Hematopoietic multipotent progenitor cell treated with erythropoietin and hydrocortisone succinate and interleukin-3 and kit ligand, for 6 days (in vitro differentiated cells): ENCODE measurements at places on chromosomes 13 and 19.

DNA sequence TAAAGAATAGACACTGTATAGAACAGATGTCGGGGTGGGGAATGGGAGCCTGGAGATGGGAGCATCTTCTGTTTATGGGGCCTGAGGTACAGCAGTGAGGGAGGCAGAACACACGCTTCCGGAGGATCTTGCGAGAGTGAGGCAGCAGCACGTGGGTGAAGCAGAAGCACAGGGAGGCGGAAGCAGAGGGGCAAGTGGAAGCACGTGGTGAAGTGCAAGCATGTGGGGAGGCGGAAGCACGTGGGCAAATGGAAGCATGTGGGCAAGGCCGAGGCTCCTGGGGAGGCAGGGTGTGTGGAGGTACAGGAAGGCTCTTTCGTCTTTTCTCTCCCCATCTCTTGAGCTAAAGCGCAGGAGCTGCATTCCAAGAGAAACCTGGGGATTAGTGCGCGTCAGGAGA lies 198.4 kb downstream of the ATP8A2 start:
- no peak for DNase-seq

DNA sequence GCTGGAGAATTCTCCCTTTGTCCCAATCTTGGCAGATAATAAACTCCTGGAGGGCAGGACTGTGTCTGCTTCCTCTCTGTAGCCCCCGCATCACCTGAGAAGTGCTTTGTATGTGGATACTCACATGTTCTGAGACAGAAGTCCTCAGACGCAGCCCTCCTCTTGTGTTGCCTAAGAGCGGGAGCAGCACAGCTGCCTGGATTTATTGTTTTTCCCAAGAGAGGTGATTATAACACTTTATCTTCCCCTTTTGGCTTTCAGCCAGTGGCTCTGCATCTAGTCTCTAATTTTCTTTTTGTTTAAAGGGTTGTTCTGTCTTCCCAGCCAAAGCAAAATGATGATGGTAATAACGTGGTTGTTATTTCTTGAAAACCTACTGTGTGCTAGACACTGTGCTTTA lies 36.1 kb downstream of the OLFM4 start:
- no peak for DNase-seq

- no peak for DNase-seq
These were observed 15.3 kb downstream of the NACC1 start for GRCh38 chr19:13133241-13133870.

- DNase-seq: no peak
These were observed 52.8 kb downstream of the GATAD2A start for GRCh38 chr19:19458110-19458816.

- DNase-seq: no peak
These were observed 62.3 kb downstream of the CEBPG start for GRCh38 chr19:33435706-33436359.

DNA sequence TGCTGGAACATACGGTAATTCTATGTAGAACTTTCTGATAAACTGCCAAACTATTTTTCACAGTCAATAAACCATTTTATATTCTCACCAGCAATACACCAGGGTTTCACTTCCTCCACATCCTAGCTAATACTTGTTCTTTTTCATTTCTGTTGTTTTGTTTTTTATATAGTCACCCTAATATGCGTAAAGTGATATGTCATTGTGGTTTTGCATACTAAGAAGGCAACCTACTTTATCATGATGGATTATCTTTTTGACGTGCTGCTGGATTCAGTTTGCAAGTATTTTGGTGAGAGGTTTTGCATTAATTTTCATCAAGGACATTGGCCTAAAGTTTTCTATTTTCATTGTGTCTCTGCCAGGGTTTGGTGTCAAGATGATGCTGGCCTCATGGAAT lies 1384.1 kb downstream of the UQCRFS1 start:
- peak; percentile 13 for DNase-seq

DNA sequence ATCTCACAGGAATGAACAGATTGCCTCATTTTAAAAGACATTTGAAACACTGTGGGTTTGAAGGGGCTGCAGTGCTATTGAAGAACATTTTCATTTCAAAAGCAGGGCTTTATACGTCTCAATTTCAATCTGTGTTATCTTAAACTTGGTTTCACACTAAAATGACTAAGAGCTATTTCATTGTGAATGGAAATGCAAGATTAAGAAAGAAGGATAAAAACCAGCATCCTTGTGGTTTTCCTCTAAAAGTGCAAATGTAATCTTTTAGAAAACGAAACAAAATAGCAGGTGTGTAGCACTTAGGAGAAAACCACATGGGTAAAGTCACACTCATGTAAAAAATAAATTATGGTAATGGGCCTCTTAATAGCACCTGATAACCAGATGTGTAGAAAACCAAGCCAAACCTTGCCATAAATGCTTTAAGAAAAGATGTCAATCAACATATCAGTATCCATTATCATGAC lies 397.7 kb downstream of the GPC6 start:
- no peak for DNase-seq

DNA sequence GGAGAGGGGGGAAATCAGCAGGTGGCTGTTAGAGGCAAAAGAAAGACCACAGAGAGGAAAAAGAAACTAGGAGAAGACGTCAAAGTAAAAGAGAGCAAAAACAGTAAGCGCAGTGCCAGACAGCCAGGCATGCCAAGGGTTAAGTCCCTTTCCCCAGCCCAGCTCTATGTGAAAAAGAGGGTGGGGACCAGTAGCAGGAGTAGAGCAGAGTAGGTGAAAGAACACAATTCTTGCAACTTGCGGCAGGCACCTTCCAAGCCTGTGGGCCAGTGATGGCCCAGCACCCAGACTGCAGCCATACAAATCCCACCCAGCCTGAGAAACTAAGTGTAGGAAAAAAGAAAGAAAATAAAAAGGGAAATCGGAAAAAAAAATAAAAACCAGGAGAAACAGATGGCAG lies 64.2 kb upstream of the ZNF85 start:
- DNase-seq: no peak

GRCh38 chr19:7681340-7682174 lies 924 bp downstream of the TRAPPC5 start:
- DNase-seq: peak; percentile 98

- no peak for DNase-seq
These were observed 15.2 kb downstream of the POLD1 start for GRCh38 chr19:50399368-50399745.

- DNase-seq: no peak
These were observed 87.6 kb downstream of the MYCBP2 start for GRCh38 chr13:77239312-77239711.

DNA sequence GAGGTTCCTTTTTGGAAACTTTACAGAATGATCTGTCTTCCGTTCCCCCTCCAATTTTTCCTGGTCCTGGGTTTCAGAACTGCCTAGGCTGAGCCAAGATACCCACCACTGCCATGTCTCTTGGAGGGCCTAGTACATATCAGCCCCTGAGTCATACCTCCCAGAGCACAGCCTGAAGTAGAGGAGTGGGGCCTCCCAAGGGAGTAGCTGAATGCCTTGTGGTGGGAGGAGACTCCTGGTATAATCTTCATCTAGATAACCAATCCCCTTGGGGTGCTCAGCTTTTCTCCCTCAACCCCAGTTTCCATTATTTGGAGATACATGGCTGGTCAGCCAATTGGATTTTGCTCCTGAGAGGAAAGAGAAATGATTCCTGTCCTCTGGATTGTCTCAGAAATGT lies 30.3 kb downstream of the ZNF763 start:
- no peak for DNase-seq

DNA sequence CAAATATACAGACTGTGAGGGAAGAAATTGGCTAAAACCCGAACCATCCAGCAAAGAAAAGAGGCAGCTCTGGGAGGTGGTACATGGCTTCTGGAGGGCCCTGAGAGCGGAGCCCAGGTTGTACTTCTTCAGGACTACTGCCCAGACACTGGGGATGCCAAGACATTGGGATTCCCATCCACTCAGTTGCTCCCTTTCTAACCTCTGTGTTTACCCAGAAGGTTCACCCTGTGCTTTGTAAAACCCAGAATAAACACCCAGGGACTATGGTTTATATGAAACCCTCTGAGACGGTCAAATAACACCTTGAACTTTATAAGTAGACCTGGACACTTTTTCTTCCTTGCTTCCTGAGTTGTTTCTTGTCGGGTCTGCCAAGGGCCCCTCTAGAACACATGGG lies 9.7 kb downstream of the MEIOSIN start:
- no peak for DNase-seq

- peak; percentile 67 for DNase-seq
These were observed 193.6 kb downstream of the KCNRG start for GRCh38 chr13:50208826-50209335.

GRCh38 chr19:4094761-4095487 lies 28.2 kb upstream of the ZBTB7A start:
- no peak for DNase-seq

GRCh38 chr13:109336730-109337129 lies 449.7 kb downstream of the IRS2 start:
- no peak for DNase-seq

GRCh38 chr19:38145623-38146022 lies 78.4 kb downstream of the DPF1 start:
- DNase-seq: peak; percentile 41

DNA sequence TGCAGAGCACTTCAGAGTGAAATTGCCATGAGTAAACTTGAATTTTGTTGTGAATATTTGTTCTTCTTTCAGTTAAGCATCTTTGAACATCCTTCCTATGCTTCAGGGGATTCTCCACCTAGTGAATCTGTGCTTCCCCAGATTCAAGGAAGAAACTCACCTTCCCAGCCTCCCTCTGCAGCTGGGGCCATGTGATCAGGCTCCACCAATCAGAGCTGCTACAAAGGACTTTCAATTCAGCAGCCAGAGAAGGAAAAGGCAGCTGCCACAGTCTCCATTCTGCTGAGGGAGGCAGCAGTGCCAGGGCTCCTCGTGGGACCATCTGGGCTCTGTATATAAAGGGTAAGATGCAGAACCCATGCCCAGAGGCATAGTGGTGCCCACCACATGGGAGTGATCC lies 89.7 kb upstream of the SIAH3 start:
- no peak for DNase-seq

- DNase-seq: peak; percentile 19
These were observed at the start of gene SIAH3 for GRCh38 chr13:45851171-45851921. SIAH3 (minus strand) TSS chr13:45851753; CDS start chr13:45851629, 124 bp downstream.

DNA sequence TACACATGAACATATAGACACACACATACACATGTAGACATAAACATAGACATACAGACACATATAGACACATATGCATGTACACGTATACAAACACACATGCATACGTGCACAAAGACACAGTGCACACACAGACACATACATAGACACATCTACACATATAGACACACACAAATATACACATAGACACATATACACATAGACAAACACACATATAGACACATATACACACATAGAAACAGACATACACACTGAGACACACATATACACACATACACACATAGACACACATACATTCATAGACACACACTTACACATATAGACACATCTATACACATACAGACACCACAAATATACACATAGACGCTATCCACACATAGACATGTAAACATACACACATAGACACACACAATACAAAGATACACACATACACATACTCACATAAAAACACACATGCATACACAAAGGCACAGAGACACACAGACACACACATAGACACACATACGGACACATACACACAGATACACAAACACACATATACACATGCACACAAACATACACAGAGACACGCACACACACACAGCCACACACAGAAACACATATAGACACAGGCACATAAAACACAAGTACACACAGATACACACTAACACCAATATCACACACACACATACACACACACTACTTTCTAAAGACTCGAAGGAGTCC lies 254.0 kb downstream of the TSHZ3 start:
- no peak for DNase-seq

DNA sequence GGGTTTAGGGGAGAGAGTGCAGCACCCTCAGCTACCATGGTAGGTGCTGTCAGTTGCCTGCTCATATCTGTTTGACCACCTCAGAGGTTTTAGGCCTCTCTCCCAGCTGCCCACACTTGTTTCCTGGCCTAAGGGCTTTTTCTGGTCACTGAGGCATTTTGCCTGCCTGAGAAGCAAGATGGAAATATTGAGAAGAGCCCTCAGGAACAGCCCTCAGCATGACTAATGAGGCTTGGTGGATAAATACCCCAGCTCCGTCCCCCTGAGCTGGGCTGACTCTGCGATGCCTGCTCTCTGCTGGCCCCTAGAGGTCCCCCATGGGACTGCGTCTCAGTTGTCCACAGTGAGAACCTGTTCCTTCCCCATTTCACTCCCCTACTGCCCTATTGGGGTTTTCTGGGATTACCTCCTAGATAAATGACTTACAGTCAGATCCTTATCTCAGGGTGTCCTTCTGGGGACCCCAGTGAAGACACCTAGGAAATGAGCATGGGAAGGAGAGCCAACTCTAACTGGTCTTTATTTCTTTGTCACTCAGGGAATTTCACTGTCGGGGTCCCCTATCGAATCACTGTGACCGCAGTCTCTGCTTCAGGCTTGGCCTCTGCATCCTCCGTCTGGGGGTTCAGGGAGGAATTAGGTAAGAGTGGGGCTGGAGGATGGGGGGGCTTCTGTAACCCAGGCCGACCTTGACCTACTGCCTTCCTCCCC lies 13.3 kb downstream of the PALM3 start:
- DNase-seq: peak; percentile 74

GRCh38 chr13:53197424-53197823 lies 168.8 kb downstream of the OLFM4 start:
- DNase-seq: no peak

- DNase-seq: no peak
These were observed 1.5 kb downstream of the ARID3A start for GRCh38 chr19:927351-927779.

DNA sequence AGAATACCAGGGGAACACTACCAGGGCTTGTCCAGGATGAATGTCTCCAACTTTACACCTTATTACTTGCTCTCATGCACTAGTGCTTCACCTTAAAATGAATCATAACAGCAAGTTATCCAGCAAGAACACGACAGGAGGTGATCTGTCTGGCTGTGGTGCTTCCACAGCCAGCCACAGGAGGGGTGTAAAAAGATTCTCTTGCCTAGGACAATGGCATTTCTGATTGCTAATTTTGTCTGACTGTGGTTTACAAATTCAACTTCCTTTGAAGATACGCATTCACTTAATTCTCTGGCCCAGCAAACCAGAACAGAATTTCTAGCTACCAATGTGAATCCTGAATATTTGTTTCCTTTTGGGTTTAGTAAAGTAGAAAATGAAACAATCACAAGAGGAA lies 23.1 kb upstream of the COG3 start:
- DNase-seq: peak; percentile 35

- DNase-seq: no peak
These were observed 45.6 kb downstream of the NFIX start for GRCh38 chr19:13040948-13041292.

DNA sequence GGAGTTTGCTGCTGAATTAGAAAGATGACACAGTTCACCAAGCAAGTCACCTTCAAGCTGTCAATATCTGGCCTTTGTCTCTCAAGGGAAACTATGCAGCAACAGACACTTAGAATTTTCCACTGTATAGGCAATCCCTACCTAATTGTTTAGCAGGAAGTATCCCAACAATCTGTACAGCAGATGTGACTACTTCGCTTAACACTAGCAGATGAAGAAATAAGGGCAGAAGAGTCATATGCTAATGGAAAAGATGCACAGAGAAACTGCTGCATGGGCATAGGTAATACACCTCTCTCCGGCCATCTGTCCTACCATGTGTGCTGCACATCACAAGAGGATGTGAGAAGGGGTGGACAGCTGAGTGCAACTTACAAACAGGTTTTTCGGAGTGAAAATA lies 851.2 kb downstream of the PCDH9 start:
- DNase-seq: no peak

GRCh38 chr13:108785844-108786243 lies 156.4 kb downstream of the MYO16 start:
- no peak for DNase-seq

GRCh38 chr13:76803831-76804230 lies 82.4 kb downstream of the KCTD12 start:
- DNase-seq: peak; percentile 44

GRCh38 chr19:12156223-12157058 lies at the start of gene ZNF625:
ZNF625 (minus strand) TSS chr19:12156734; CDS start chr19:12156558, 176 bp downstream.
- peak; percentile 90 for DNase-seq
